ENCODE measurements at places on chromosomes 5 and 9.

DNA sequence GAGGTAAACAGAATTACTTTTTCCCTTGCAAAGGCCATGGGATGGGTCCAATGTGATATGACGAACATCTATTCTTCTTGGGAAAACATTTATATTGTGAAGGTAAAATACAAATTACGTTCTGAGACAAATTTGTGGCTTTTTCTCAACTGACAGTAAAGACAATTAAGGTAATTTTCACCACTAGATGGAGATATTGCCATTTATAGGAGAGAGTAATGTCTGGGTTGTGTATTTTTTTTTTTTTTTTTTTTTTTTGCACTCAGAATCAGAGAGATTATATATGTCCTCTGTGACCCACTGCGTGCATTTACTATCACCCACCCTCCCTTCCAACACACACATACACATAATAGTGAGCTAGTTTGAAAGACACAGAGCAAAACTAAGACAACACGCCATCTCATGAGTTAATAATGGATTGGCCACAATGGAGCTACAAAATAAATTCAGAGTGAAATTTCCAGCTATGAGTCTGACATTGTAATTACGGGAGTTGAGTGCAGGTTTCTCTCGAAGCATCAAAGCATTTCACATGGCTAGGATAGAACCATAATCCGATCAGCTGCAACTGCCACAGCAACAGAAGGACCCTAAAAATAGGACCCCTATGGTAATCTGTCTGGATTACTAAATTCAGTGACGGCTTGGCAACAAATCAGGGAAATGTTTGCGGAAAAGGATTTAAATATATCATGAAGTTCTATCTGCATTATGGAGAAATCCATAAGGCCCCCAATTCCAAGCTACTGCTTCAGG lies 49.2 kb downstream of the ANXA1 start:
- DNase-seq, result no peak

- DNase-seq, result no peak
These were observed 75.1 kb downstream of the SH3GL2 start for GRCh38 chr9:17653947-17654465.

- DNase-seq, result no peak
These were observed 977 bp upstream of the PRDM12 start for GRCh38 chr9:130663258-130663976.

- no peak for DNase-seq
These were observed 11.9 kb downstream of the RAPGEF1 start for GRCh38 chr9:131727795-131728545.

DNA sequence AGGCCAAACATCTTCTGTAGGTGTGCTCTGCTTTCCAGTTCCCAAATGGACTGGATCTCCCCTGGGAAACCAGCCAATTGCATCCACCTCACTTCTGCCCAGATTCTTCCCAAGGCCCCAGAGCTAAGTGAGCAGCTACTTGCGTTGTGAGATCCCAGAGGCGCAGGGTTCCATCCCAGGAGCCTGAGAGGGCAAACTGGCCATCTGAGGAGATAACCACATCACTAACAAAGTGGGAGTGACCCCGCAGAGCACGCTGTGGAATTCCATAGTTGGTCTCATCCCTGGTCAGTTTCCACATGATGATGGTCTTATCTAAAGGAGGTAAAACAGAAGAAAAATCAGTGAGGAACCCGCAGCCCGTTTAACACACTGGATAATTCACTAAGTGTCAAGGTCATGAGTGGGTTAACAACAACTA lies 1.7 kb downstream of the RACK1 start:
- no peak for DNase-seq

GRCh38 chr9:107213561-107214028 lies 69.5 kb upstream of the RAD23B start:
- no peak for DNase-seq

- no peak for DNase-seq
These were observed 13.7 kb downstream of the EHMT1 start for GRCh38 chr9:137632230-137633161.

DNA sequence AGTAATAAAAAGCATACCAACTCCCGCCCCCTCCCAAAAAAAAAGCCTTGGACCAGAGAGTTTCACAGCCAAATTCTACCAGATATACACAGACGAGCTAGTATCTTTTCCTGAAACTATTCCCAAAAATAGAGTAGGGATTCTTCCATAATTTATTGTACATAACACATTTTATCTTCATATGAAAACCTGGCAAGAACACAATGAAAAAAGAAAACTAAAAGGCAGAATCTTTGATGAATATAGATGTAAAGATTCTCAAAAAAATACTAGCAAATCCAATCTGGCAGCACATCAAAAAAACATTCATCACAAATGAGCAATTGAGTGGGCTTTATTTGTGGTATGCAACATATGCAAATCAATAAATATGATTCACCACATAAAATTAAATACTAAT lies 798.8 kb downstream of the CDH18 start:
- no peak for DNase-seq

DNA sequence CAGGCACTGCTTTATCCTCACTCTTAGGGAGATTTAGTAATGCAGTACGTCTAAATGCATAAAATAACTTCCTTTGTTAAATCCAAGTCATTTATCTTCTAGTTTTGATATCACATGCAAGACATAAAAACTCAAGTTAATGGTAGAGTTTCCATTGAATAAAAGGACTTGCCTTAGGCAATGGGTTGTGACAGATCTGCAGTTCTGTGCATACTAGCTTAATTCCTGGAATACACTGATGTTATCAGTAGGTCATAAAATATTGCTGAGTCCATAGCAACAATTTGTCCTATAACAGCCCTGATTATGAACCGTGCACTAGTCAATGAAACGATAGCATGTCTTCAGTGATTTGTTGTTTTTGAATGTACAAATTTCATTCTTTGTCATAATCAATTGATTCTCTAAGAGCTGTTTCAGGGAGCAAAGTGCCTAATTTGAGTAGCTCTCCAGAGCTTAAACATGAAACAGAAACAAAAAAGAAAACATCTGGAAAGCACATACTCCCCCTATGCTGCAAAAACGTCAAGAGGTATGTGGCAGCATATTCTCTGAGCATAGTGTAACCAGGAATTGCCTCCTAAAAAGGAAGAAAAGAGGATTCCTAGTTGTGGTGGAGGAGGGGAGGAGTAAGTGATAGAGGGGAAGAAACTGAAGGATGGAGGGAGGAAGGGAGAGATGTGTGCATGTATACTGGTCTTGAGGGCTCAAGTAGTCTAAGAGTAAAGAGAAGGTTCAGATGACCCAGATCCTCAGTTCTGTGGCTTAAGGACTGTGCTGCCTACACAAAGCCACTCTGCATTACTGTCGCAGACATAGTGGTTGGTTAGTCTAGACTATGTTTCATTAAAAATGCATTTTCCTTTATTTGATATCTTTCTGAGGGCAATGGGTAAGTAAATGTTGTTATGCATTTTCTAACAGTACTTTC lies 589.2 kb downstream of the PRR16 start:
- no peak for DNase-seq

DNA sequence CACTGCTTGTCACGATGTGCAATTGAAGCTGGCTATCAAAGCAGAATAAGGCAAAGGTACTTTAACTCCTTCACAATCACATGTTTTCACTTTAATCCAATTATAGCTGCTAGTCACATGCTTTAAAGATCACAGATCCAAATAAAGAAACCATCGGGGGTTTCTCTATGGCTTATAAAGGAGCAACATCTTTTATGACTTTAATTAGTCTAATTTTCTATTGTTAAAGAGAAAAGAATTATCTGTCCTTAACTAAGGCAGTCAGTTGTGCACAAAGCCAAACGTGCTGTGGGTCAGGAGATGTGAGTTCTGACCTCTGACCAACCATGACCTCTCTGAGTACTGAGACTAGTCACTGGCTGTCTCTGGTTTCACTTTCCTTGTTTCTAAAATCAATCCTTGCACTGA lies 561.1 kb downstream of the RAB3C start:
- no peak for DNase-seq

DNA sequence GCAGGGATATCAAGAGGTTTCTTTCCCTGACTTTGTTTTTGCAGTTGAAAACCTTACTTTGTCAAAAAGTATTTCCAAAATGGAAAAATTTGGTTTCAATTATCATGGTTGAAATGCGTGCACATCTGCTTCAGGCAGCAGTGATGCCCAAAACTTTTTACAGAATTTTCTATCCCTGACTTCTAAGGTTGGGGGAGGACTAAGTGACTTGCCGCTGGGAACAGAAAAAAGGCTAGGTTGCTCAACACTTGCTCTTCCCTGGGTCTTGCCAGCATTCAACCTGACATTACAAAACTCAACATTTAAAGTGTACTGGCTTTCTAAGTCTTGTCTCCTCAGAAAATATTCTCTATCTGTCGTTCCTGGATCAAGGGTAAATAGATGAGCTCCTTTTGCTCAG lies 4.7 kb downstream of the KLHL3 start:
- no peak for DNase-seq
